GF-D8 (cell line): ENCODE measurements at places on chromosomes 6 and 20.
A peak's percentile ranks its signal among the peaks of the same experiment; 100 is the strongest.

DNA sequence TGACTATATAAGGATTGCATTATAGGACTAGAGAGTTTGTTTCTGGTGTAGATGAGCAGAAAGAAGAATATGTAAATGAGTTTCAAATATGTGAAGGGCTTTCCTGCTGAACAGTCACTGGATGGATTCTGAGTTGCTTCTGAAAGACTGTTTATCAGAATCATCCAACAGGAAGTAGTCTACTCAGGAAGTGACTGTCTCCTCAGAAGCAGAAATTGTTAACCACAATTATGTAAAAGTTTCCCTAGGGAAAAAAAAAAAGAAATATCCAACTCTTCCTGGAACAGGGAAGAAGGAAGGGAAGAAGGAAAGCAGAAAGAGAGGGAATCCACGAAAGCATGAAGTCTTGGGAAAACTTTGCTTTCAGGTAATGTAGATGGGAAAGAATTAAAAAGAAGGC is 138.9 kb downstream of the TENT5A start:
- peak; percentile 47 for DNase-seq

DNA sequence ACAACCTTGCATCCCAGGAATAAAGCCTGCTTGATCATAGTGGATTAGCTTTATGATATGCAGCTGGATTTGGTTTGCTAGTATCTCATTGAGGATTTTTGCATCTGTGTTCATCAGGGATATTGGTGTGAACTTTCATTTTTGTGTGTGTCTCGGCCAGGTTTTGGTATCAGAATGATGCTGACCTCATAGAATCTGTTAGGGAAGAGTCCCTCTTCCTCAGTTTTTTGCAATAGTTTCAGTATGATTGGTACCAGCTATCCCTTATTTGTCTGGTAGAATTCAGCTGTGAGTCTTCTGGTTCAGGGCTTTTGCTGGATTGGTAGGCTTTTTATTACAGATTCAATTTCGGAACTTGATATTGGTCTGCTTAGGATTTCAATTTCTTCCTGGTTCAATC is 132.5 kb downstream of the ZFAND3 start:
- no peak for DNase-seq

DNA sequence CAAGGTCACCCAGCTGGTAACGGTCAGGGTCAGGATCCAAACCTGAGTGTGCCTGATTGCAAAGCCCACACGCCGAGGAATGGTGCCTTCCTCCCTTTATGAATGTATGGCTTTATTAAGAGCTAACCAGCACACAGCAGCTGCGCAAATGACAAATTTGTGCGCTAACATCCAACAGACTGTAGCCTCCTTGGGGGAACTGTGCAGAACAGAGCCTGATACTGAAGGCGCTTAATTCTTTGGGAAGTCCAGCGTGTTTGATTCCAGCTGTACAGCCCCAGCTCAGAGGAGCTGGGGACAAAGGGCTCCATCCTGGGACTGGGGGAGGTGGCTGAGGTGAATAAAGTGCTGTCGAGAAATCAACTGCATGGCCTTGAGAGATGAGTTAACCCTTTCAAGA is 75.7 kb upstream of the JARID2 start:
- no peak for DNase-seq

DNA sequence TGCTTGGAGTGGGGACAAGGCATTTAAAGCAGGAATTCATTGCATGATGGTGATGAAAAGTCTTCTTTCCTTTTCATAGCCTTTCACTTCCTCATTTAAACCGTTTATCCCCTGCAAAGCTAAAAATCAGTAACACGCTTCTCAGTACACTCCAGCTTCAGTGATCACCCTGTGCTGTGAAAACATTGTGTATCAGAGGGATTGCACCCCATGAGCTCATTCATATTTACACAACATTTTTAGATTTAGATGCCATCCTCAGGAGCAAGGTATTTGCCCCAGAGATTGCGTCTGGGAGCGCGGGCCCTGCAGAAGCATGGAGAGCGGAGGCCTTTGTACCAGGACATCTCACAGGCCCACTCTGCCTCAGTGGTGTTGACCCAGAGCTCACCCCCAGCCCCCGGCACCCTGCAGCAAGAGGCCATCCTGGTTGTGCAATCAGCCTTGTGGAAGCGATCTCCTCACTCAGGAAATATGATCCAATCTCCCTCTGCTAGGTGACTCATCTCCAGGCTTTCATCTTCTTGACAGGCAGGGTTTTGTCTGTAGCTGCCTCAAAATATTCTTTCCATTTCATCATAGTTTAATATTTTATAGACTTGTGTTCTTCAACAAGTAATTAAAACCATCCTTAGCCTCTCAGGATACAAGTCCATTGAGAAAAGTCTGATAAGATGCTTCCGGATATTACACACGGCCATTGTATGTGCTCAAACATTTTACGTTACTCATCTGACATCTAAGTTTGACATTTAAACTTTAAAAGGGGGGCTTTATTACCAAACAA is 38.9 kb upstream of the THBS2 start:
- no peak for DNase-seq

DNA sequence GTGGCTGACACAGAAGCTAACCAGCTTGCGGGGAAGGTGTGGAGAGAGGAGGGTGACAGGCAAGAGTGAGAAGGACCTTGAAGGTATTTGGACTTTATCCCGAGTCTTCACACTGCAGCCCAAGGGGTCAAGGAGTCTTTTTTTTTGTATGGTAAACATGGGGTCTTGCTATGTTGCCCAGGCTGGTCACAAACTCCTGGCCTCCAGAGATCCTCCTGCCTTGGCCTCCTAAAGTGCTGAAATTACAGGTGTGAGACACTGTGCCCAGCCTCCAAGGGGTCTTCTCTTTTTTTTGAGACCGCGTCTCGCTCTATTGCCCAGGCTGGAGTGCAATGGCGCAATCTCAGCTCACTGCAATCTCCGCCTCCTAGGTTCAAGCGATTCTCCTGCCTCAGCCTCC is 9.2 kb downstream of the SOX12 start:
- no peak for DNase-seq

DNA sequence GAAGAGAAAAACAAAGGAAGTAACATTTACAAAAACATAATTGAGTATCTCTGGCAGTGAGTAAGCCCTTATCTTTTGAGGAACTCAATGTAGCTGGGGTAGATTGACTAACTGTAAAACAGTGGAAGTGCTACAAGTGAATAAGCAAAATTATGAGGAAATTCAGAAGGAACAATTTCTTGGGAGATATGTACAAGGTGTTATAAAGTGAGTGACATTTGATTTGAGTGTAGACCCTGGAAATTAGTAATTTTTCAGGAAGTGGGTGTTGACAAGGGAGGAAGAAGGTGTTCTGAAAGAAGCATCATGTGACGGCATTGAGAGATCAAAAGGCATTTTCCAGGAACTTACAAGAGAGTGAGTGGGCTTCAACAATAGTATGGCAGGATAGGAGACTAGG is 22.2 kb downstream of the XRN2 start:
- peak; percentile 76 for DNase-seq

GRCh38 chr6:161110028-161110779 is 118.6 kb downstream of the MAP3K4 start:
- DNase-seq, result no peak

DNA sequence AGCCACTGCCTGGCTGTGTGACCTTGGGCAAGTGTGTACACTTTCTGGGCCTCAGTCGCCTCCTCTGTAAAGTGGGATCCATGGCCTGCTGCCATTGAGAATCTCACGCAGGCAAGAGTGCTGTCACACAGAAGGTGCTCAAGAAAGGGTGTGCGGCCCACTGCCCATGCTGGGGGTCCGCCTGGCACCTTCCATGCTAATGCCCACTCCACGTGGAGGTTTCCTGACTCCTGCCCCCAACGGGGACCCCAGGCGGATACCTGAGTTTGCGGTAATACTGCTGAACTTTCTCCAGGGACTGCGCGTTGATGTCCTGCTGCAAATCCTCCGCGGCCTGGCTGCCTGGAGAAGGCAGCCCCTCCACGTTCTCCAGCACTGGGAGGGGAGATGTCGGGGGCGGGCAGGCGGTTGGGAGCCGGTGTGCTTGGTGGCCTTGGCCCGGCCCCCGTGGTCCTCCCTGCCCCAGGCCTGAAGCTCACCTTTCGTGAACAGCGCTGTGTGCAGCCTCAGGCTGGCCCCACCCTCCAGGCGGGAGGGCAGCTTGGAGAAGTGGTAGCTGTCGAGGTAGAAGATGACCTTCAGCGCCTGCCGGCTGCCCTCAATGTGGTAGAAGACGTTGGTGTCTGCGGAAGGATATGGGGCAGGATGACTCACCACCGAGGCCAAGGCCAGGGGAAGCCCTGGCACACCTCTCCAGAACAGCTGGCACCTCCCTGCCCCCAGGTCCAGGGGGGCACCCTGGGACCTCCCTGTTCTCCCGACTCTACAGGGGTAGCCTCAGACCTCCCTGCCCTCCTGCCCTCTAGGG is 195.6 kb downstream of the PREX1 start:
- no peak for DNase-seq

GRCh38 chr6:30882759-30883684 is 1.3 kb upstream of the DDR1 start:
- no peak for DNase-seq

DNA sequence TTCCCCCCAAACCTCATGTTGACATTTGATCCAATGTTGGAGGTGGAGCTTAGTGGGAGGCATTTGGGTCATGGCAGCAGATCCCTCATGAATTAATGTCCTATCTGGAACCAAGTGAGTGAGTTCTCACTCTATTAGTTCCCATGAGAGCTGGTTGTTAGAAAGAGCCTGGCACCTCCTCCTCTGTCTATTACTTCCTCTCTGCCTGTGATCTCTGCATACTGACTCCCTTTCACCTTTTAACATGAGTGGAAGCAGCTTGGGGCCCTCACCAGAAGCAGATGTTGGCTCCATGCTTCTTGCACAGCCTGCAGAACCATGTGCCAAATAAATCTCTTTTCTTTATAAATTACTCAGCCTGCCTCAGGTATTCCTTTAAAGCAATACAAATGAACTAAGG is 127.3 kb upstream of the RALGAPA2 start:
- no peak for DNase-seq

DNA sequence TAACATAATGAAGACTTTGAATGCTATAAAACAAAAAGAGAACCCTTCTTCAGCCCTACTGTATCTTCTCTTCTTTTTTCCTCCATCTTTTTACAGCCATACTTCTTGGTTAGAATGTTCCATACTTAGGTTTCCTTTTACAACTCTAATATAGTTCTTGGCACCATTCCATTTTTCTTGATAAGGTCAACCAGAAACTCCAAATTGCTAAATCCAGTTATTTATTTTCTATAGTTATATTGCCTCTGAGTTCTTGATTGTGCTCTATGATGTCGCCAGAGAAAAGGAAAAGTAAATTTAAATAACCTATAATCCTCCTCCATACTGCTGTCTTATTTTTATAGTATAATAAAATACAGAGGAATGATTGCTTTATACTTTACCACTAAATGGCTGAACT is 26.7 kb upstream of the COL10A1 start:
- DNase-seq, result no peak

DNA sequence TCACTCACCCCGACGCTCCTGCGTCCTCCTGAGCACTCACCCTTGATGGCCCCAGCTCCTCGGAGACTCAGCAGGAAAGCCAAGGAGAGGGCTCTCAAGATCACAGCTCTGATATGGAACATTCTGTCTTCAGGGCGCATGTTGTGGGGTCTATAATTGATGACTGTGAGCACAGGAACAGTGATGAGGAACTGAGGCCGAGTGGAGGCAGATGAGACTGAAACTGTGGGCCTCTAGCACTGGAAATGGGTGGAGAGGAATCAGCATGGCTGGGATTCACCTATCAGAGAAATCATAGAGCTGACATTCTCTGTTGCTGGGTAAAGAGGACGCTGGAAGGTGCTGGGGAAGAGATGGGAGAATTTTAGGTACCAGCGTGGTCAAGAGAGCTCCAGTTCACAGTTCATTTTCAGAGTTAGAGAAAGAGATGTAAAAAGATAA is at the start of gene HLA-DPA1:
TSS of gene HLA-DPA1 (minus strand) at position 219 of the 441 bp plus-strand sequence.
- no peak for DNase-seq

- DNase-seq, result no peak
These were observed 249.1 kb downstream of the OGFRL1 start for GRCh38 chr6:71537717-71538116.

DNA sequence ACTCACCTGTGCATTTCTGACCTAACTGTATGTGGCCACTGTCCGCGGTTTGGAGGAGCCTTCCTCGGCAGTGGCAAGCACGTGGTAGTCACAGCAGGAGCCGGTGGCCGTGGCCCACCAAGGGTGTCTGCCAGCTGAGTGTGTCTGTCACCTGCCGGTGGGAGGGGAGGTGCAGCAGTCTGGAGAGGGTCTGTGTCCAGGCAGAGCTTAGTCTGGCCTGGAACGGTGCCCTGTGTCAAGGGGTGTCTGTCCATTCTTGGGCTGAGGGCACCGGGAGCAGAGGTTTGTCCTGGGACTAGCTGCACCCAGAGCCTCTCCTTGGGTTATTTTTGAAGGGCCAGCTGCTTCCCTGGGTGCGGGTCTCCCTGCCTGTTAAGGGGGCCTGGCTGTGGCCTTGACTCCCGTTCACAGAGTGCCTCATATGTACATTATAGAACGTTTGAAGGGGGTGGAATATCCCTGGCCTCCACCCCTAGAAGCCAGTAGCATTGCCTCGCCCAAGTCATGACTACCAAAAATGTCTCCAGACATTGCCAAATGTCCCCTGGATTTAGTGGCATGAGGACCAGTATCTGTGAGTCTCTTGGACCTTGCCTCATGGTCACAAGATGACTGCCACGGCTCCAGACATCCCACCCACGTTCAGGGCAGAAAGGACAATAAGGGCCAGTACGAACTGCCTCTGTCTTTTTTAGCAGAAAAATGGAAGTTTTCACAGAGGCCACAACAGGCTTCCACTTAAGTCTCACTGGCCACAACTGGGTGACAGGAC is 5.2 kb downstream of the RBM38 start:
- DNase-seq, result no peak

DNA sequence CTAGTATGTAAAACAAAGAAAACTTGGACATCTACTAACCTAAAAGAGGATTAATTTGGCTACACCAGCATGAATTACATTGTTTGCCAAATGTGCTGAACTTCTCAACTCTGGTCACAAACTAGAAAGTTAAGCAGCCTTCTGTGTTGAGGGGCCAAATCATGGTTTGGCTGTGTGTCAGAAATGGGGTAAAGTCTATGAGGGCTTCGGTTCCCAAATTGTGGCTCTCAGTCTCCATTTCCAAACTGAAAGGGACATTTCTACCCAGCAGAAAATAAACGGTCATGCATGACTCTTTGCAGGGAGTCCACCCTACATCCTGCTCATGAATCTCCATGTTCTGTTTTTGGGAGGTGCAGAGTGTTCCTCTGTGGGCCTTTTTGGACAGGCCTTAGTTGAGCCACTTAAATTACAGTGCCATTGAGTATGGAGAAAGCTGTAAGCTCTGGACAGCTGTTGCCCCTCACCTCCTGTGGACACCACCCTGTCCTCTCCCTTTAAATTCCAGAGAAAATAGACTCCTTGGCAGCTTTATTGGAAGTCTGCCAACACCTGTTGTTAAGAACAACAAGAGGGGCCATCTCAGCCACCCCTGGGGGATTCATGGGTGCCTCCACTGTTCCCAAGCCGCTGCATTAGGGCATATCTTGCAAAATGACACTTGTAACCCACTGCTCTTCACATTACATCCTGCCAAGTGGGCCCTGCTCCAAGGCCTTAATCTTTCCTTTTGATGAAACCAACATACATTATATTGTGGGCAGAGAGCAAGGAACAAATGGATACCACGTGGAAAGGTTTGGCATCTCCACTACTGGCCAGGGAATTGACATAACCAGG is 27.5 kb upstream of the SNRPC start:
- no peak for DNase-seq
